ENCODE measurements at places on chromosomes 3 and 15.

DNA sequence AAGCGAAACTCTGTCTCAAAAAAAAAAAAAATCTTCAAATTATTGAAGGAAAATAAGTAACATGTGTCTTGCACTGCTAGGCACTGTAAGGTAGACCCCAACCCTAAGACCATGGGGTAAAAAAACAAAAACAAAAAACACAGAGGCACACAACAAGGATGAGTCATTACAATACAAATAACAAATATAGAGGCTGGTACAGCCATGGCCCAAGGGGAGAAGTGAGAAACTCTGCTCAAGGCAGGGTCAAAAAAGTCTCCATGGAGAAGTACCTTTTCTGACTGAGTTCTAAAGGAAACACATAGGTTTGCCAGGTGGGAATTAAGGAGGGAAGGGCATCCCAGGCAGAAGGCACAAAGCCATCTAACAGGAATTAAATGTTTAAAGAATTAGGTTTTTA, 54.5 kb downstream of the TOP2B start:
- DNase-seq: no peak

GRCh38 chr3:128316481-128316891, 150.2 kb downstream of the DNAJB8 start:
- no peak for DNase-seq

DNA sequence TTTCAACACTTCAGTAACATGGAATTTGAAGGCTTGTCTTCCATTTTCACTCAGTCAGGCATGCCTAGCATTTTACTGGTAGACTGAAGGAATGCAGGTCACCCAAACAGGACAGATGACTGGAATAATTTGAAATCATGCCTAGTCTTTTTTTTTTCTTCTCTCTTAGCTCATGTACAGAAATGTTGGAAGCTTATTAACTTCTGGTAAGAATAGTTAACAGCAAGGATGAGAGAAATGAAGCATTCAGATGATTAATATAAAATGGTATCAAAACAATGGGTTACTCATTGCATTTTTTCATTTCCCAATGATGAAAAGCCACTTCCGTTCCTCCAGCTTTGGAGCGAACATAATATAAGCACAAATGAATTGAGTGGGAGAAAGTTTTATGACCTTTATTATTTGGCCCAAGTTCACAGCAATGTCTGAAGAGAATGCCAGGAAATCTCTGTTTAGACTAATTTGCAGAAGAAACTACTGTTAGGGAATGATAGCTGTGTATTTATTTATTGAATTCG, 431.6 kb upstream of the RASGRP1 start:
- no peak for DNase-seq

DNA sequence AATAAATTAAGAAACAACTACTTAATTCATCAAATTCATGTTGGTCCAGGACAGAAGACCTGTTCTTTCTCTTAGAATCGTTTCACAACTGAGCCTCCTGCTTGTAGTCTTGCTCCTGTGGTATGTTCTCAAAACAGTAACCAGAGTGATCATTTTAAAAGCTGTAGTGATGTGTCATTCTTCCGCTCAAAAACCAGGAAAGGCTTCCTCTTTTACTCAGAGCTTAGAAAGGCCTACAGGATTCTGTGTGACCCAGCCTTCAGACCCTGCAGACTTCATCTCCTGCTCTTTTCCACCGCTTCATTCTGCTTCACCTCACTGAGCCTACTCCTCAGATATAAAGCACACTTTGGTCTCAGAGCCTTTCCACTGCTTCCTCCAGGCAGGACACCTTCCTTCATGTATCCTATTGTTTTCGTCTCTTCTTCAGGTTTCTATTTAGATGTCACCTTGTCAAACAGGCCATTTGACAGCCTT, 22.7 kb downstream of the ST6GAL1 start:
- no peak for DNase-seq

GRCh38 chr3:193499136-193499770, 55.4 kb downstream of the ATP13A4 start:
- DNase-seq: no peak

GRCh38 chr3:15602146-15602536, 596 bp downstream of the BTD start:
- no peak for DNase-seq

GRCh38 chr3:129060276-129061022, at the start of gene GP9:
Gene GP9, plus strand, starts transcription at chr3:129060779. Its CDS starts 961 bp downstream, at chr3:129061740.
- DNase-seq: no peak

DNA sequence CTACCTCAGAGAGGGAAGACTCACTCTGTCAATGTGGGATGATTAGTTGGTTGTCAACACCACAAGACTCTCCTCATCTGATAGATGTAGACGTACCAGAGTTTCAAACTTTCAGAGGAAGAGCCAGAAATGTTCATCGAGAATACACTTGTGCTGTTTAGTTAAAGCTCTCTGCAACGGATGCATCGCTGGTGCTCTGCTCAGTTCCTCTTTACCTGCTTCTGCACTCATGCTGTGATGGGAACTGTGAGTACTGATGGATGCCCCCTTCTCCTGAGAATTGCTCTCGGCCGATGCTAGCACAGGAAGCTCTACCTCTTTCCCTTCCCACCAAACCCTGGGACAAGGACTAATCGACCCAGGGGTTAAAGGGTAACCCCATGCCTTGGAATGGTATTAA, 51.8 kb upstream of the CCDC54 start:
- no peak for DNase-seq

GRCh38 chr3:55804170-55805095, 317.3 kb upstream of the WNT5A start:
- DNase-seq: no peak

- no peak for DNase-seq
These were observed 15.3 kb downstream of the HESX1 start for GRCh38 chr3:57184526-57184925.

DNA sequence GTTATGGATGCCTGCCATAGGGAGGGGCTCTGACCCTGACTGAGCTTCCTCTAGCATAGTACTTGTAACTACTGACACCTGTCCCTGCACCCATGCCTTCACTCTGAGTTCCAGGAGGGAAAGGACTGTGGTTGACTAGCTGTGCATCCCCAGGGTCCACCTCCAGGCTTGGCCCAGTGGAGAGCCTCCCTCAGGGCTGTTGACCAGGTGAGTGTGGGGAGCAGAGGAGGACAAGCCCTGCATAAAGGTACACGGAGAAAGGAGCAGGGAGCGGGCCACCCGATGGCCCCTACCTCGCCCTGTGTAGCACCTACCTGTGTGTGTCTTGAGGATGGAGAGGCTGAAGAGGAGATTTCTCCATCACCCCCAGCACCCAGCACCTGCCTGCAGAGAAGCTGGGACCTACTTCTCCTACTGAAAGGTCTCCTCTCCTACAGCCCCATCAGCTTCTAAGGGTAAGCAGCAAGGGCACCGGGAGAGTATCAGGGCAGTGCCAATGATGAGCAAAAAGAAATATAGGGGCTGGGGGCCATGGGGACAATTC, 6.7 kb upstream of the LTF start:
- no peak for DNase-seq

DNA sequence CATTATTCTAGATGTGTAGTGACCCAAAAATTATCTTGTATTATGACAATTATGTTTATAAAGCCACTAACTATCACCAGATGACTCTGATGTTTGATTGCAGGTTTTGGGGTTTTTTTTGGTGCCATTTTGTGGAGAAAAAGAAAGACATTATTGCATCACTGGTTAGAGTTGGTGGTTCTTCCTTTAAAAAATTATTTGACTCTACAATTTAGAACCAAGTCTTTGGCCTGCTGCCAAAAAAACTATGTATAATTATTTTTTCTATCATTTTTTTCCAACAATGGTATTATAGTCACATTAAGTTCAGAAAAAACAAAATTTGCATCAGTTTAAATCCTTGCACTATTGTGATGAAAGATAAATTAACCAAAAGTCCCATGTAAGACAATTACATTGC, 258.6 kb upstream of the GRM7 start:
- no peak for DNase-seq

GRCh38 chr3:134832585-134832984, 37.5 kb downstream of the EPHB1 start:
- no peak for DNase-seq

GRCh38 chr3:172859041-172859440, 108.5 kb downstream of the ECT2 start:
- no peak for DNase-seq

DNA sequence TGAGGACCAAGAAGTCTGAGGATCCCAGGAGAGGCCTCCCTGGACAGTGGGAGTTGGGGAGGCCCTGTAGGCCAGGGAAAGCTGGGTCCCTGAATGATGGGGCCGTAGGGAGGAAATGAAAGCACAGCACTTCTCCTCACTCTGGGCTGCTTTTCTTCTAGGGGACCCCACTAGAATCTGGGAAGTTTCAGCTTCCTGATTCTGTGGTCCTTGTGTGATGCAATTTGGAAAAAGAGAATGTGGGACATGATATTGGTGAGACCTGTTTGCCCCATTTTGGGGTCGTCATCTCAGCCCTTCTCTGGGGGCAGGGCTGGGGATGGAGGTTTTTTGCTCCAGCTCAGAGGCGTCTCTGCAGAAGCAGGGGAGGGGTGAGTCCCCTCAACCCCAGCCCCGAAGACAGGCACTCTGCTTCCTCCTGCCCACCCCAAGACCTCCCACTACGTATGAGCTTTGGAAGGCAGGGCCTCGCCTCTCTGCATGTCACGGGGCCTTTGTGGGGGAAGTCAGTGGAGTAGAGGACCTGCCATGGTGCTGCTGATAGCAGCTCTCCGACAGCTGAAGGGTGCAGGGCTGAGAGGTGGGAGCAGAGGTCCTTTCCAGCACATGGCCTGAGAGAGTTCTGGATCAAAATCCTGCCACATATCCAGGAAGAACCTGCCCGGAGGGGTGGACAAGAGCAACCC, 1.5 kb upstream of the SNX22 start:
- DNase-seq: no peak

DNA sequence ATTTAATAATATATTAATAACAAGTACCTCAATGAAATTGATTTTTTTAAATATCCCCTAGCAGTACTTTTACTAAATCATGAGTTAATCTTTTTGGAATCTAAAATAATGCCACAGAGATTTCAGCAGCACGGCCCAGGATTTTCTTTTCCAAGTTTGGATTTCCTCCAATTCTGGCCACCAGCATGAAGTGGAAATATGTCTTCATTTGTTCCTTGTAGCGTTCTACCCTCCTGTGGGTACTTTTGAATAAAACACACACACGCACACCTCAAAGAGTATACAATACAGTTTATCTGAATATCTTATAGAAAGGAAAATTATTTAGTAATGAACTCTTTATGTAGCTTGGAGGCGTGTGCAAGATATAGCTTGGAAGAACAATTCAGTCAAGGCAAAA, 125.1 kb upstream of the STT3B start:
- no peak for DNase-seq

GRCh38 chr15:63495780-63496488, 8.5 kb upstream of the USP3 start:
- DNase-seq: no peak

DNA sequence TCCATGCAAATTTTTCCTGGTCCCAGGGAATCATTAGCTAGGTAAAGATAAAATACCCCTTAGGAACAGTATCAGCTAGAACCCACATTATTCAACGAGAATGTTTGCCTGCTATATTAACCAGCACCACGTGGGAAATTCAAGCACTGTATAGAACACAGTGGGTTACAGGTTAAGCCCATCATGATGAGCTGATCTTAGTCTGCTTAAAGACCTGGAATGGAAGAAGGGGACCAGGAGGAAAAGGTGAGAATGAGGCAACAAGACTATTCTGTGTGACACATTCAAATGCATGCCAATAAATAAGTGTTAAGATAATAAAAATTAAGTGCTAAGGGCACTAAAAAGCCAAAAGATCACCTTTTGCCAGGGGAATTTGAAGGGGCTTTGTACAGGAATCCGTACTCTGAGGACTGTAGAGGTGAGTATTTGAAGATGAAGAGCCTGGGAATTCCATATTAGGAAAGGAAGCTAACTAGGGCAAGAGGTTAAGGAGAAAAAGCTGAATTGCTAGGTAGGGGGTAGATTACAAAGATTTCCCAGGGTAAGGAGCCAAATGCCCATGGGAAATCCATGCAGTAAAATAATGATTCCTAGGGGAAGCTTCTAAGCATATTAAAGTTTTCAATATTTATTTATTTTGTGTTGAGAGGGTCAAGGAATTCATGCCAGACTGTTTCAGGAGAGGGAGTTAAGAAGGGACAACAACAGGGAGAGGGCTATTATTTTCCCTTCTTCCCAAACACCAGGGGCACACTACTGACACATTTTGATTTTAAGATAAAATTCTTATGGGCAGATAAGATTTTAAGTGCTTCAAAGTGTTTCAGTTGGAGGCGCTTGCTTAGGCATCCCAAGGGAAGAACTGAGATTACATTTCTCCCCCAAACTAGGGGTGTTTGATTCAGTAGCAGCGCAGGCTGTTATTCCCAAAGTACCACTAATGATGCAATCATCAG, 2.3 kb upstream of the MED12L start:
- no peak for DNase-seq

DNA sequence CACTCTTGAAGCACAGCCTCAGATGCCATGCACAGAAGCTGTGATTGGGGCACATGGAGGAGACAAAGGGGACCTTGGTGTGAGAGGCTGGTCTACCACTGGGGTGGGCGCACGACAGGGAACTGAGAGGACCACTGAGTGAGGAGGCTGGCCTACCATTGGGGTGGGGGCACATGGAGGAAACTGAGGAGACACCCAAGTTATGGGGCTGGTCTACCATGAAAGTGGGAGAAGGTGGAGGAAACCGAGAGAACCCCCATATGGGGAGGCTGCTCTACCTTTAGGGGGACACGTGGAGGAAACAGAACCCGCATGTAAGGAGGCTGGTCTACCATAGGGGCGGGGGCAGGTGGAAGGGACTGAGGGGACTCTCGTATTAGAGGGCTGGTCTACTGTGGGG, 153.4 kb downstream of the FBLN2 start:
- DNase-seq: no peak

DNA sequence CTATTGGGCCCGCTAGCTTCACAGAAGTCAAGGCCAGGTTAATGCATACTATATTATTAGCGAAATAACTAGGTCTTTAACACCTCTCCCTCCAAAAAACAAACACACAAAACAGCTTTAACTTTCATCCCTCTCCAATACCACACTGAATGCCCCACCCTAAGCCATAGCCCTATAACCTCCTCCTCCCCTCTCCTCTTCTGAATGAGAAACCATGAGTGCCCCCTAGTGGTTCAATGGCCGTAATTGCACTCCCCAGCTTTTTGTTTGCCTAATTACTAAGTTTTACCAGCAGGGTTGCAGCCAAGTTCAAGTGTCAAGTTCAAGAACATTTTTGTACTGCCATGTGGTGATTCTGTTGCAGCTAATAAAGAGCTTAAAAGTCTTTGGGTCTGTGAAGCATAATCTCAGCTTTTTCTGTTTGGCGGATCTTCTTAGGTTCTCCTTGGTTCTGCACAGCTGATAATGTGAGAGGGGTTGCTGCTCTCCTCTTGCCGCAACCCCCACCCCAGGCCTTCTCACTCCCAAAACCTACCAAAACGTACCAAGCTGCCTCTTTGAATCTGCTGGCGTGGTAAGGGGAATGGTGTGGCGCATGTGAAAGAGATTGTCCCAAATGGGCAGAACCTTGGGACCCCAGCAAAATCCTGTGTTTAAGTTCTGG, 57.9 kb downstream of the RPL22L1 start:
- peak; percentile 64 for DNase-seq

DNA sequence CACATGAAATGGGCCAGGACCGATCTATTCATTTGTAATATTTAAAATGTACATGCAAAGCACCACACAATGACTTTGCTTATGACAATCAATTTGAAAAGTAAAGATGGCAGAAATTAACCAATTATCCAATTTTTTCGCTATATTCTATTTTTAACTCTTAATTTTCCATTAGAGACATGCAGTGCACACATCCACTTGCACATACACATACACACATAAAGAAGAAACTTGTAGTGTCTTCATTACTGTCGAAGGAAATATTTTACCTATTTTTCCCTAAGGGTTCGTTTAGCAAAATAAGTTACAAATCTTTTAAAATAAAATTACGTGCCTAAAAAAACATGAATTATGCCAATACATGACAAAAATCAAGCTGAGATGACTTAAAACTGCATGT, 194.3 kb upstream of the MDFIC2 start:
- DNase-seq: no peak
